ENCODE measurements at places on chromosomes 1 and 21.

DNA sequence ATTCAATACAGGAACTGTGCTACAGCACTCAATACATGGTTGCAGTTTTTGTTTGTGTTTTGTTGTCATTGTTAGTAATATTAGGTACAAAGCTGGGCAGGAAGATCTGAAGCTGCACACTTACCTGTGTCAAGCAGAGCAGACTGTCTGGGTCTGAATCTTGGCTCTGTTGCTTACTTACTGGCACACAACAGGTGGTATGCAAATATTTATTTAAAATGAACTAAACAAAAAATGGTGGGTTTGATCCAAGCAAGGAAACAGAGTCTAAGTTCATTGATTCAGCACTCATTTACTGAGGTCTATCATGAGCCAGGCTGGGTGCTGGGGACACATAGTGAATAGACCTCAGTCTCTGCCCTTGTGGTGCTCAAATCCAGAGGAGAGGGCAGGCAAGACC is 230.4 kb downstream of the OMA1 start:
- DNase-seq: no peak

DNA sequence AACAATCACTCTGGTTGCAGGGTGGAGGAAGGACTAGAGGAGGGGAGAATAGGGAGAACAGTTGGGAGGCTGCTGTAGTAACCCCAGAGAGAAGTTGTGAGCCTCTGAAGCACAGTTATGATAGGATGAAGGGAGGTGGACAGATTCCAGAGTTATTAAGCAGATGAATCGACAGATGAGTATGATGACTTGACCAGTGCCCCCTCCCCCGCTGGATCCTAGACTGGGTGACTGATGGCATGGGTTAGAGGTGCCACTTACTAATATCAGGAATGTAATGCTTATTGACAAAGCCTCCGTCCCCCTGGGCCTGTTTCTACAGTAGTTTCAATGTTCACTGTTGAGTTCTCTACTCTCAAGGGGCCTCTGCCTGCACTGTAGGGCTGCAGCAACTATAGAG is 14.0 kb upstream of the TIPRL start:
- no peak for DNase-seq

- DNase-seq: no peak
Observed at GRCh38 chr1:212545941-212546635, 62.5 kb upstream of the ATF3 start.

GRCh38 chr1:1302951-1303509 is 4.7 kb downstream of the ACAP3 start:
- no peak for DNase-seq

- DNase-seq: no peak
Observed at GRCh38 chr1:87230501-87230900, 98.2 kb upstream of the LMO4 start.

GRCh38 chr1:35631396-35631795 is 9.9 kb downstream of the PSMB2 start:
- DNase-seq: no peak
